ENCODE measurements at places on chromosomes 12 and 14.

- DNase-seq = no peak
Measured at GRCh38 chr12:123391546-123392343, 7.8 kb downstream of the KMT5A start.

DNA sequence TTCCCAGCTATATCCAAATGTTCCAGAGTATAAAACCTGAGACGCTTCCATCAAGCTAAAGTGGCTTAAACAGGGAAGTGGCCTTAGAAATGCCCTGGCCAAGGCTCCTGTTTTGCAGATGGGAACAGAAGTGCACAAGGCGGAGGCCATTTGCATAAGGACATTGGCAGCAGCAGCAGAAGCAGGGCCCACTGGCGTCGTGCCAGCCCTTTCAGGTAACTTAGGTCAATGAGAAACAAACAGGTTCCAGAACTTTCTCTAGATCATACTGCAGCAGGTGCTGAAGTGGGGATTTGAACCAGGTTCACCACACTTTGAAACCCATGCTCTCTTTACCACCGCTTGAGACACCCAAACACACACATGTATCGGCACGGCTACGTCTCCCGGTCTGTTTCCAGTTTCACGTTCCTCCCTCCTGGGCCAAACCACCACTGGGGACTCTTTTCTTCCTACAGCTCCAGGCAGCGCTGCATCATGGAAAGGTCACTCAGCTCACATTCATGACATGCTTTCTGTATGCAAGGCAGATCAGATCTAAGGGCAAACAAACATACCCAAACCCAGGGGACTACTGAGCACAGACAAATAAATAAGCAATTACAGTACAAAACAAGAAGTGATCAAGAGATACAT lies 46.0 kb upstream of the PLEKHG6 start:
- DNase-seq = no peak

DNA sequence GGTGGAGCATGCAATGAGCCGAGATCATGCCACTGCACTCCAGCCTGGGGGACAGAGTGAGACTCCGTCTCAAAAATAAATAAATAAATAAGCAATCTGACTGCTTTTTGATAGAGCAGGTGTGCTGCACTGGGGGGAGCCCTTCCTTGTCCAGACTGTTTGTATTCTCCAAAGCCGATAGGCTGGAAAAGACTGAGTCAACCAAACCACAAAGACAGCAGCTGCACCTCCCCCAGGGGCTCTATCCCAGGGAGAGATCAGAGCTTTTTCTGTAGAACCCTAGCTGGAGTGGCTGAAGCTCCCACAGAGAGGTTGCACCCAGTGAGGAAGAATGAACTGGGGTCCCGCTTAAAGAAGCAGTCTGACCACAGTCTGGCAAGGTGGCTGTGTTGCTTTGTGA lies 45.8 kb upstream of the LALBA start:
- DNase-seq = no peak

DNA sequence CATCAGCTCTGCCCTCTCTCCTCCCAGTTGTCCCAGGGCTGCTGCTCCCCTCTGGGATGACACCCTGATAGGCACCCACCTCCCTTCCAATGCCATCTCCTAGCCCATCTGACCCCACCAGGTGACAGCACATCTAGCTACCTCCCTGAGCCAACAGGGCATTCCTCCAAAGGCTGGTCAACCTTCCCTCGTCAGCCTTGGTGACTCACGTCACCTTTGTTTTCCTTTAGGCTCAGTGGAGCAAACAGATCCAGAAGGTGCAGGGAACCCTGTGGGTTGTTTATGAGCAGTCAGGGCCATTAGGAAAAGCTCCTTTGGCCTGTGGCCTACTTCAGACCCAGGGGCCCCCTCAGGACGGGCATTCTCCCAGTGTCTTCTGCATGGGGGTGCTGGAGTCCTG lies 32.4 kb downstream of the PIGH start:
- DNase-seq = peak; percentile 49

DNA sequence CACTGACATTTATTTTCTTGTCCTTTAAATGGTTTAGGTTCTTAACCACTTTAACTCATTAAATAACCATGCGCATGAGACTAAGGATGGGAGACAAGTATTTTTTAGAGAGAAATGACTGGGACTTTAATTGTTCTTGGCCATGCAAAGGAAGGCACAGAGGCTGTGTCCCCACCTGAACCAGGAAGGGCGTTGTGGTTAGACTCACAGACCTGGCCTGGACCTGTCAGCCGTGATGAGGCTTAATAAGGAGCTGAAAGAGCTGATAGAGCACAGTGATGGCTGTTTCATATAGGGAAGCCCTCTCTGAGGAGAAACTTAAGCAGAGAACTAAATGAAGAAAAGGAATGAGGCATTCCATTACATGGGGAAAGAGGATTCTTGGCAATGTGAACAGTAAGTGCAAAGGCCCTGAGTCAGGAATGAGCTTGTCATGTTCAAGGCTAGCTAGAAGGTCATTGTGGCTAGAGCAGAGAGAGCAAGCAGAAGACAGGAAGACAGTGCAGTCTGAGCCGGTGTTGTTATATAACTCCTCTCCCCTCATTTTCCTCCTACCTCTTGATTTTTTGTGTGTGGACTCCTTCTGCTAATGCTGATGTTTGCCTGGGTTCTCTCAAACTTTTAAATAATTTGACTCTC lies 74.4 kb upstream of the ANO4 start:
- no peak for DNase-seq

DNA sequence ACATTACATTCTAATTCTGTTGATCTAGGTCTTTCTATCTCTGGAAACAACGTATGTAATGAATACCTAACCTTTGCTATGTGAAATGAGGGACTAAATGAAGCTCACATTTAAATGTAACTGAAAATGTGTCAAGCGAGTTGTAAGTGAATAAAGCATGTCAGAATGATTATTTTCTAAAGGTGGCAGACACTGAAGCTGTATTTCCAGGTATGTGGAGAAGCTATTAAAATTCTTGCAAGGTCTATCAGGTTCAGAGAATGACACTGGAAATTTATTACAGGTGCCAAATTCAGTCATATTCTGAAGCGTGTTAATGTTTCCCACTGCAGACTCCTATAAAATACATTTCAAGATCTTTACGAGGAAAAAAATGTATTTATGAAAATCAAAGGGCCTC lies 641.4 kb downstream of the RPS29 start:
- DNase-seq = no peak

GRCh38 chr12:122023339-122024131 lies 1.9 kb downstream of the BCL7A start:
- peak; percentile 66 for DNase-seq

DNA sequence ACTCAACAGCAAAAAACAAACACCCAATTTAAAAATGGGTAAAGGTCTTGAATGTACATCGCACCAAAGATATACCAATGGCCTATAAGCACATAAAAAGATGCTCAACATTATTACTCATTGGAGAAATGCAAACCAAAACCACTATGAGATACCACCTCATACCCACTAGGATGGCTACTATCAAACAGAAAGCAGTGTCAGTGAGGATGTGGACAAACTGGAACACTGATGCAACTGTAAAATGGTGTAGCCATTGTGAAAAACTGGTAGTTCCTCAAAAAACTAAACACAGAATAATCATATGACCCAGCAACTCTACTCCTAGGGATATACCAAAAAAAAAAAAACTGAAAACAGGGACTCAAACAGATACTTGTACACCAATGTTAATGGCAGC lies 49.3 kb downstream of the CDK17 start:
- no peak for DNase-seq

DNA sequence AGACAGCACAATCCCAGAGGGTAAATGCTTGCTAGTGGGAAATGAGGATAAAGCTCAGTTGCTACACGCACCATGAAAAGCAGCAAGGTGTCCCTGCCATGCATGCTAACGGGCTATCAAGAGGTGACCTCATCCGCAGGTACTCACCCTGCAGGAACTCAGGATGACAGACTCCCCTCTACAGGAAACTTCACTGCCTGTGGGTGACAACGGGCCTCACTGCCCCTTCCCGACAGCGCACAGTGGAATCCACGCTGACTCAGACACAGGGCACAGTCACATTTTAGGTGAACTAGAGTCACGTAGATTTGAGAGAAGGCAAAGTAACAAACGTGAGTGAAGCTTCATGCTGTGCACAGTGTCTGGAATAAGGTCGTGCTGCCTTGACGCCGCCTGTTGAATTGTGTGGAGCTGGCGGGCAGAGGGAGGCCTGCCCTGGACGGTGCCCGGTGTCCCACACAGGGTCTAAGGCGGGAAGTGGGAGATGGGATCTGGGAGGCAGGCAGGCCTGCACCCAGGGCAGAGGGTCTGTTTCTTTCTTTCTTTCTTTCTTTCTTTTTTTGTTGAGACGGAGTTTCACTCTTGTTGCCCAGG lies 331.8 kb downstream of the TMEM132D start:
- DNase-seq = no peak

- no peak for DNase-seq
Measured at GRCh38 chr14:29900609-29901350, 26.9 kb downstream of the PRKD1 start.

GRCh38 chr14:75927564-75928087 lies 54.2 kb downstream of the TGFB3 start:
- no peak for DNase-seq

GRCh38 chr14:90851327-90852036 lies 35.3 kb upstream of the TTC7B start:
- DNase-seq = no peak

DNA sequence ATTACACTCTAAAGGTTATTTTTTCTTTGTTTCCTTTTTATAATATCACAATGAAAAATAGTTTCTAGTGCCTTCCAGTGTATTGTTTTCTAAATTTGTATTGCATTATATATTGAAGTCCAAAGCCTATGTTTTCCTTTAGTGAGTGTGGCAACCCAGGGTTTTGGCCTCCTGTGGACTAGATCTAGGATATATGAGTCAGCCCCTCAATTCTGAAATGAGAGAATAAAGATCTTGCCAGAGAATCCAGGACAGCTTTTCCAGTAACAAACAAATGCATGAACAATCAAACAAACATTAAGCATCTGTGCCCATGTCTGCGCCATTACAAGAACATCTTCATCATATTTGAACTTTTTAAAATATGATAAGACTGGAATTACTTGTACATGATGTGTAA lies 70.7 kb upstream of the SSTR1 start:
- no peak for DNase-seq

DNA sequence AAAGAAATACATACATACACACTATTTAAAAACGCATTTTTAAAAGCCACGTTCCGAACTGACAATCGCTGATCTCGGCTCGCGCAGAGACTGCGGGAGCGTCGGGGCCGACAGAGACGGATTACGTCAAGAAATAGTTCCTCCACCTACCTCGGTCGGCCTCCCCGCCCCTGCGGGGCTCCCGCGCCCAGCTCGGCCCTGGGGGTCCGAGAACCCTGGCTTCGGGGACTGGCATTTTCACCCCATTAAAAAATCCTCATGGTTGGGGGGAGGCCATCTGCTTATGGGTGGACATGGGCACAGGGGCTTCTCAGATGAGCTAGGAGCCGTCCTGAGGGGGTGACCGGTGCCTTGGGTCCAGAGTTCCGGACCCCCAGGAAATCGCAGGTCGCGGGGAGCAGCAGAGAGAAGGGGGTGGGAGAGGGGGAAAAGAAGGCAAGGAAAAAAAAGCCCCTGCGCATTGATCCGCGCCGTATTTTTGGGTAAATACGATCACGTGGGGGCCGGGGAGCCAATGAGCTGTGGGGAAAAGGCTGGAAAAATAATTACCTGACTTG lies 324 bp upstream of the HOXC9 start:
- no peak for DNase-seq

GRCh38 chr12:92621833-92622232 lies 81.0 kb upstream of the PLEKHG7 start:
- DNase-seq = no peak

- no peak for DNase-seq
Measured at GRCh38 chr12:110744151-110744571, 1.5 kb upstream of the PPP1CC start.

- DNase-seq = no peak
Measured at GRCh38 chr12:107900588-107900987, 126.1 kb downstream of the ASCL4 start.

GRCh38 chr14:35965400-35965799 lies 139.3 kb downstream of the BRMS1L start:
- no peak for DNase-seq

GRCh38 chr14:46499521-46499920 lies 152.1 kb downstream of the RPL10L start:
- DNase-seq = no peak

DNA sequence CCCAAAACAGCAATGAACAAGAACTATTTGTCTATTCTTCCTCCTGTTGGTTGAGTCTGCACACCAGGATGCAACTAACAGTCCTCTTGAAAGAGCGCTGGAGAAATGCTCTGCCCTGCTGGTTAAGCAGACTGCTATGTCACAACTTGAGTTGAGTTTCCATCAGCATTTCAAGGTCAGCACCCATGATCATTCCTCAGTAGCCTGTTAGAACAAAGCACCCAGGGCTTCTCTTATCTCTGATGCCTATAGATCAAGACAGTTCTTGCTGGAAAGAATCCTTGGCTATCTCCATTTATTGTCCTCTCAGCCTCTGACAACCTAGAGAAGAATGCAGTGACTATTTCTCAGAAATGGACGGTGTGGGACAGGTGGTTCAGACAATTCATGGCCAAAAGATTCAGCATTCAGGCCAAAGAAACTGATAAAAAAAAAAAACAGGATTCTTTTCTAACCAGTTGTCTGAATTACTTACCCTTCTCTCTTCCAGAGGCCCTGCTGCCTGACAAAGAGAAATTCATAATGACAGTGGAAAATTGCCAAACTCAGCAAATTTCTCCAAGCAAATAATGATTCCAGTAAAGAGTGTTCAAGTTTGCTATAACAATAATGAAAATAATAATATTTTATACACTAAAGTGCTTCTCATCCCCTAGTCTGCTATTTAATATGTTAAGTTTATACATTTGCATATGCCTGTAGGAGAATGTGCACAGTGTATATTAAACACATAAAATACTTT lies 306.7 kb downstream of the EMP1 start:
- peak; percentile 37 for DNase-seq

DNA sequence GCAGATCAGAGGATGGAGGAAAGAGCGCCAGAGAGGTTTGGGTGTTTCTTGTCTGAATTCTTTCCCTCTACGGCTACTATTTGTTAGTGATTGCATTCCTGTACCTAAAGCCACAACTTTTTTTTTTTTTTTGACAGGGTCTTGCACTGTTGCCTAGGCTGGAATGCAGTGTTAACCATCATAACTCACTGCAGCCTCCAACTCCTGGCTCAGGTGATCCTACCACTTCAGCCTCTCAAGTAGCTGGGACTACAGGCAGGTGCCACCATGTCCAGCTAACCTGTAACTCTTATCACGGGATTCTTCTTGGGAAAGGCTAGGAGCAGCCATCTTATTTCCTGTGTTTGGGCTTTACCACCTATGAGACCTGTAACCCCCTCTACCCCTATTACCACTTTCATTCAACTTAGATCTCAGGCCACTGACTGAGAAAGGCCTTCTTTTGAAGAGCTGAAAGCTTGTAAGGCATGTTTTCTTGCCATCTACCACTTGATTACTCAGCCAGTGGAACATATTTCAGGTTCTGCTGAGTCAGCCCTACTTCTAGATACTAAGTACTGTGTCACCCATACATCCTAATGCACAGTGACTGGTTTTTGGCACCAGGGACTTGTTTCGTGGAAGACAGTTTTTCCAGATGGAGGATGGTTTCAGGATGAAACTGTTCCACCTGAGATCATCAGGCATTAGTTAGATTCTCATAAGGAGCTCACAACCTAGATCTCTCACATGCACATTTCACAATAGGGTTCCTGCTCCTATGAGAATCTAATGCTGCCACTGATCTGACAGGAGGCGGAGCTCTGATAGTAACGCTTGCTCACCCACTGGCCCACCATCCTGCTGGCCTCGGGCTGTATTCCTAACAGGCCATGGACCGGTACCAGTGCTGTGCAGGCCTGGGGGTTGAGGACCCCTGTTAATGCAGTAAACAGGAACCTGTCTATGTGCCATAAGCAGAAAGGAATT lies 6.9 kb downstream of the VEZT start:
- DNase-seq = no peak

- DNase-seq = peak; percentile 26
Measured at GRCh38 chr14:92421751-92422150, 91.8 kb upstream of the RIN3 start.
